ENCODE measurements at places on chromosomes 7 and 10.

DNA sequence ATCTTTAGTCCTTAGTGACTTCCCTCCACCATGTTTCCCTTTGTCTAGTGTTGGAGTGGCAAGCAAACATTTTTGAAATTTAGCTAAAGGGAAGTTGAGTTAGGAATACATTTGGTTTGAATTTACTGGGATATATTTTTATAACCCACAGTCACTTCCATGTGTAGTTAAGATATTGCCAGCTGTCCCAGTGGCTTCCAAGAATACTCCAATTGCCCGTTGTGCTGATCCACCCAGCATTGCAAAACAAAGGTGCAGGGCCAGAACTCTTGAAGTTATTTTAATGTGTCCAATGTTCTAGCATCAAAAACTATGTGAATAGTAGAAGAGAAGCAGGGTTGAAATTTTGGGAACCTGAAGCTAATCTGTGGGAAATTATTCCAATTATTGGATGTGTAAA lies 2.5 kb upstream of the P4HA1 start:
- no peak for DNase-seq

DNA sequence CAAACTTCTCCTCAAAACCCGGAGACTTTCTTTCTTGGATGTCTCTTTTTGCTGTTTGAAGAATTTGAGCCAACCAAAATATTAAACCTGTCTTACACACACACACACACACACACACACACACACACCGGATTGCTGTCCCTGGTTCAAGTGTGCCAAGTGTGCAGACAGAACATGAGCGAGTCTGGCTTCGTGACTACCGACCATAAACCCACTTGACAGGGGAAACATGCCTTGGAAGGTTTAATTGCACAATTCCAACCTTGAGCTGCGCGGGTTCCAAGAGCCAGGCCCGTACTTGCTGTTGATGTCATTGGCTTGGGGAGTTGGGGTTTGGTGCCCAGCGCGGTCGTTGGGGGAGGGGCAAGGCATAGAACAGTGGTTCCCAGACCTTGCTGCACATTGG lies 1.7 kb downstream of the EGFR start:
- peak; percentile 57 for DNase-seq

- no peak for DNase-seq
Measured at GRCh38 chr10:29709484-29710002, 74.8 kb upstream of the SVIL start.

DNA sequence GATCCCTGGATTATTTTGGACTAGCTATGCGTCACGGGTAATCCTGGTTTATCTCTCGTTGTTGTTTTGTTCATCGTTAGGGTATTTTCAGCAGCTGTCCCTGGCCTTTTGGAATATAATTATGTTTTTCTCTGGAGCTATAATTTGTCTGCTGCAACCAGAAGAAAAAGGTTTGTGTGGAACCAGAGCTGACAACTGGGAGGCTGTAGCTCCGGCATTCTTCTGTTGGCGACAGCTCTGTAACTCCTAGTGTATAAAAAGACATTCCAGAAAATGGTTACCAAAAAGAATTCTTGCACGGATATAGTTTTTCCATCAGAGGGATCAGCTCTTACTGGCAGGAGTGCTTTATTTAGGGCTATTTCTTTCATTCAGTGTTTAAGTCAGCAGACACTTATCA lies 130.9 kb upstream of the PRR15 start:
- no peak for DNase-seq

DNA sequence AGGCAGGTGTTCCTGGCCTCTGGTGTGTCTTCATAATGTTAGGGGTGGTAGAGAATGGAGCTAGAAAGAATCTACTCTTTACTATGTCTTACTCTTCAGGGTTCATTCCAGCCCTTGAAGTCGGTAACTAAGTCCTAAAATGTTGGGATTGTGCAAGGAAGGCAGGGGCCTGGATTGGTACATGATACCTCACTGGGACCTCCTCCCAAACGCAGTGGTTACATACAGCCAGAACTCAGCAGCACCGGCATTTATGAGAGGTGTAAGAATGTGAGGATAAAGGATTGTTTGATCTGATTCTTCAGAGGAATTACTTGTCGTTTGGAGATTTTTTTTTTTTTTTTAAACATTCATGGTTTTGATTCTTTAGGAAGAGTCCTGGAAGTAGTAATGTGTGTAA lies 6.9 kb downstream of the COMTD1 start:
- DNase-seq, result no peak

DNA sequence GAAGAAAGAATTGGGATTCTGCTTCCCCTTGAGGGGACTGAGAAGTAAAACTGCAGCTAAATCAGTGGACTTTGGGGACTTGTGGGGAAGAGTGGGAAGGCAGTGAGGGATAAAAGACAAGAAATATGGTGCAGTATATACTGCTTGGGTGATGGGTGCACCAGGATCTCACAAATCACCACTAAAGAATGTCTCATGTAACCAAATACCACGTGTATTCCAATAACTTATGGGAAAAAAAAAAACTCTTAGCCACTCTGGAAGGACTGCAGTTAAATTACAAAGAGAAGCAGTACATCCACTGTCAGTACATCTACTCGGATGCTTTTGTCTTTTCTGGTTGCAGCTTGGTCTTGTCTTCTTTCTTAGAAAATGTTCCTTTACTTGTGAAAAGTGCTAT lies 27.4 kb upstream of the GOT1 start:
- DNase-seq, result peak; percentile 25

DNA sequence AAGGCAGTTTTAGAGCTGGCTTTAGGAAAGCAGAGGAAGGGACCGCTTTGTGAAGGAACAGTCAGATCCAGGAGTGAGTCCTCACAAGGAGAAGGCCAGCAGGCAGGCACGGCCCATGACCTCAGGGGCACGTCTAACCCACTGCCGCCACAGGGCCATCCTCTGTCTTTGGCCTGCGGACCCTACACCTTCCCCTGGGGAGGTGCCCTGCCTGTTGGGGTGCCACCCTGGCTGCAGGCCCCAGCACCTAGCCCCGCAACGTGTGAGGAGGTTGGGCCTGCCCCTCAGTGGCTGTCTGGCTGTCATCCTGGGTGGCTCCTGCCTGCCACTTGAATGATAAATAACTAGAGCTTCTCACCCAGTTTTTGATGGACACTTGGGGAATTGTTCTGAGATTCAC lies 31.0 kb upstream of the TRIM8 start:
- no peak for DNase-seq

- DNase-seq, result peak; percentile 54
Measured at GRCh38 chr7:15652776-15653290, 33.6 kb downstream of the MEOX2 start.

GRCh38 chr7:14786314-14786895 lies 116.1 kb downstream of the DGKB start:
- DNase-seq, result no peak
